ENCODE measurements at places on chromosomes 4 and X.

GRCh38 chr4:143763587-143763986, 63.1 kb upstream of the FREM3 start:
- DNase-seq, result no peak

- no peak for DNase-seq
Measured at GRCh38 chrX:111511477-111511876, at the start of gene SERTM2. Gene SERTM2, plus strand, starts transcription at chrX:111511645. Its CDS starts 7,213 bp downstream, at chrX:111518858.

GRCh38 chrX:104921584-104922205, 298.8 kb downstream of the TEX13A start:
- no peak for DNase-seq

DNA sequence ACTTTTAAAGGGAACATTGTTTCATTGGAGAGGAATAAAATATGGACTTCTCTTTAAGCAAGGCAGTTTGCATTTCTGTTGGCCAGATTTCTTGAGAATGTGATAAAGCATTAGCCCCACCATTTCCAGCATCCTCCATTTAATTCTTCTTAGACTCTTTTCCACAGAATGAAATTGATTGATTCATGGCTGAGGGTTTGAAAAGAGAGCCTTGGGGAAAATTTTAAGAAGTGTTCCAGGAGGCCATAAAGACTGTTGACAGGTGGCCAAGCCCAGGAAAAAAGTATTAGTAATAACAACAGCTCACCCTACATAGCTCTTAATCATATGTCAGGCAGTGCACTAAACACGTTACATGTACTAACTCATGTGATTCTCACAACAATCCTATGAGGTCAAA, 53.4 kb downstream of the SHROOM3 start:
- DNase-seq, result no peak

GRCh38 chrX:40127052-40127451, 29.3 kb upstream of the BCOR start:
- DNase-seq, result no peak

DNA sequence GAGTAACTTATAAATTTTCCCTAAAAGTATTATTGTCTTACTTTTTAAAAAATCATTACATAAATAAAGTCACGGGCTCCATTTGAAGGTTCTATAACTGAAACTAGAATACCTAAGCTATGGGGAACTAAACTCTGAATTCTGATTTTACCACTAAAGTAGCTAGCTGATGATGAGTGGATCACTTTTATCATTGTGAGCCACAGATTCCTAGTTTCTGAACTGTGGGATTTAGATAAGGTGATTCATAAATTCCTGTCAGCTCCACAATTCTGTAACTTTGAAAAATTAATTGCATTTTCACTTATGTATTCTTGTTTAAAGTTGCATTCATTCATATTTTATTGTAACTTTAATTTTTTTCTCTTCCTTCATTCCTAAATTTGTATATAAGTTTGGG, 540.9 kb downstream of the GBA3 start:
- no peak for DNase-seq

DNA sequence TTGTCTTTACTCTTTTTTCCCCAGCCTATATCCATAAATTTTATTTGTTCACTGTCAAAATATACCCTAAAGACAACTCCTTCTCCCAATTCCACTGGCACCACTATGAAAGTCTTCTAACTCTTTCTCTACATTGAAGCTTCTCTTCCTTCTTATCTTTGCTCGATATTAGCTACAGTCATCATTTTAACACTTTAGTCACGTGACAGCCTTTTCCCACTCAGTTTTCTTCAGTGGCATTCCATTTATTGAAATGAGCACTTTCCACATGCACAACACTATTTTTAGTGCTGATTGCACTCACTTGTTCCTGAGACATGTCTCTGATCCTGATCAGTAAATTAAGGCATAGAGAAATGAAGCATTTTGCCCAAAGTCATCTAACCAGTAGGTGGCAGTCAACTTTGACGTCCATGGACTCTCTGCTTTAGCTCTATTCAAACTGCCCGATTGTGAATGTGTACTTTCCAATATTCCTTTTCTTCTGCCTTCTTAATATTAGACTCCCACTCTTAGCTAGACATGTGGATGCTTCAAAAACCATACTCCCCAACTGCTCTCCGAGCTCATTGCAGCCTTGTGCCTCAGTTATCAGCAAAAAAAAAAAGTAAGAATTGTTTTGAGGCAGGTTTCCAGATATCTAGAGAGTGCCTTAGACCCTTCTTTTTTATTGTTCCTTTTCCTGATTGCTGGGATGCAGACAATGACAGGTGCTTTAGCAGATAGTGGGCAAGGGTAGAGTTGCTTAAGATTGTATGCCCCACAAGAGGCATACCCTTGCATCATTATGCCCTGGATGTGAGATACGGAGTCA, 394.4 kb upstream of the ADGRL3 start:
- no peak for DNase-seq

- no peak for DNase-seq
Measured at GRCh38 chrX:120264341-120264740, 13.7 kb downstream of the ZBTB33 start.

GRCh38 chrX:64265265-64265664, 34.9 kb upstream of the ASB12 start:
- no peak for DNase-seq

DNA sequence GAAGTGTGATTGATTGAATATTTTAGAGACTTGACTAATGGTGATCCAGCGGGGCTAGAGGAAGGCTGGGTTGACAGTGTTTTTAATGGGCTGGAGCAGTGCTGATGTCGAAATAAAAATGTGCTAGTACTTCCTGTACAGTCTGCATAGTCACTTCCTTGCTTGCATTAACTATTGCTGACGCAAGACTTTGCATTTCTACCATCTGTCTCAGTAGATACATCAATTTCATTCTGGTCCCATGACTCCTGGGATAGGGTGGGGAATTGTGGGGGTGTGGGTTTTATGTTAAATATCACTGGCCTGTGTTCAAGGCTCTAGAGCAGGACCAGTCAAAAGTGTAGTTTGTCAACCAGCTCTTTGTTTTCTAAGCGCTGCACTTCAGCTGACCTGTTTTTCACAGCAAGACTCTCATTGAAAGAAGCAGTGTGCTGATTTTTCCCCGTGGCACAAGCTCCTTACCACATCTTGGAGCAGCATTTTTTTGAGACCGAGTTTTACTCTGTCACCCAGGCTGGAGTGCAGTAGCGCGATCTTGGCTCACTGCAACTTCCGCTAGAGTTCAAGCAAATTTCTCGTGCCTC, 35.2 kb upstream of the PHEX start:
- no peak for DNase-seq

GRCh38 chr4:14636563-14636962, 365.7 kb upstream of the CPEB2 start:
- no peak for DNase-seq

DNA sequence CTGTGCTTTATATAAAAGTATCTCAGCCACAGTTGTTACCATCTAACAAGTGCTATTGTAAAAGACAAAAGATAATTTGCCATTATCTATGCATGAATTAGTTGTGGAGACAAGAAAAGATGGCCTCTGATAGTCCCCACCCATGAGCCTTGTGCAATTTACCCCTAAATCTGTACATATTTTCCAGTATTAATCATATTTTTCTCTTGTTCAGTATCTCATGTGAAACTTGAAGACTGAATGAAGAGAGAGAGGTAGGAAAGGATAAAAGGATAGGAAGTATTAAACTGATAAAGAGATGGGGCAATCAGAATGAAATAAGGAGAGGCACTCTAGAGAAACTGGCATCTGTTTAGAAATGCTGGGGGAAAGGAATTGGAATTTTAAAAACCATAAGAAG, 3.7 kb downstream of the MYOZ2 start:
- no peak for DNase-seq

- no peak for DNase-seq
Measured at GRCh38 chr4:132865458-132865857, 283.6 kb upstream of the PCDH10 start.

DNA sequence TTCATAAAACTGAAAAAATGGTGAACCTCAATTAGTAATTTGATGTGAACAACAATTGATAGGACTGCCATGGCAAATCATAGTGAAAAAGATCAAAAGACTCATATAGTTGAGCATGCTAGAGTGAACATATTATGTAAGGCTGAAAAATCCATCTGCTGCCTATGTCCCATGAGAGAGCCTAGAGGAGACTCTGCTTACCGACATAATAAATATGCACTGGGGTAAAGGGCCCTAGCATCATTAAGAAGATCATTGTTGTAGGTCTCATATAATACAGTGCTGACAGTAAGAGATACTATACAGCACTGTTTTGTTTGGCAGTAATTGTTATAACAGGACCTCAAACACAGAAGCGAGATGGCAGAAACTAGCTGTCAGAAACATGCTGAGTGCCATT, 229.0 kb downstream of the PABPC4L start:
- no peak for DNase-seq

DNA sequence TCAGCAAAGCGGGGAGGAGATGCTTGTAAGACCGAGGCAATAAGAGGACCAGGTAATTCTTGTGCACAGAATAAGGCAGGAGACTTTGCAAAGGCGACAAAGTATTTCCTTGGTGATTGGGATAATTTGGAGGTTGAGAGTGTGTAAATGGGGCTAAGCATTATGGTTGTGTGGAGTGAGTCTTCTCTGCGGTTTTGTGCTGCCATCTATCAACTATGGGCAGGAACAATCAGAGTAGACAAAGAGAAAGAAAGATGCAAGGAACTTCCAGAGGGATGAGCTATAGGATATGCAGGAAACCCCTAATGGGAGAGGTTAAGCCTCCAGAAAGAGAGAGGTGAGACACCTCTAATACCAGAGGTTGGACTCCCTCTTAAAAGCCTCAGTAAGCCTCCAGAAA, 339.8 kb downstream of the PAPSS1 start:
- DNase-seq, result no peak

DNA sequence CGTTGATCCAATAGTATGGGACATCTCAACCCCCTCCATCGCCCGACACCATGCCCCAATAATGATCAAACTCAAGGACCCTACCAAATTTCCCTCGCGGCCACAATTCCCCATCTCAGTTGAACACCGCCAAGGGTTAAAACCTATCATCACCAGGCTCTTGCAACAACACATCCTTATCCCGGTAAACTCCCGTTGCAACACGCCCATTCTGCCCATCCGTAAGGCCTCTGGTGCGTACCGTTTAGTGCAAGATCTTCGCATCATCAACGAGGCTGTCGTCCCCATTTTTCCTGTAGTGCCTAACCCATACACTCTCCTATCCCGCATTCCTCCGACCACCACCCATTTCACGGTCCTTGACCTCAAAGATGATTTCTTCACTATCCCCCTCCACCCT, 960.5 kb downstream of the RPA4 start:
- no peak for DNase-seq

DNA sequence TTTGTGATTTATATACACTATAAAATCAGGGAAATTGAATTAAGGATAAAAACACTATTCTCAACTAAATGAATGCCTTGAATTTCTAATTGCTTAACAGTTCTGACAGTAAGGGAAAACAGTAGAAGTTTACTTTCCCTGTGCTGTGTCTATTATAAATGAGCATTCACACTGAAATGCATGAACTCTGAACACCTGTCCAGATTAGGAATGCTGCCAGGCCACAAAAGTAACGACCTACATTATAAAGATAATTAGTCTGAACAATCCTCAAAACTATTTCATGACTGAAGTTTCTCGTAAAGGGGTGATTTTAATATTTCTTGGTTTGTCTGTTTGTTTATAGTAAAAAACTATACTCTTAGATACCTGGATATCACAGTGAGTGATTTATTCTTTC, 2.0 kb downstream of the NDST3 start:
- DNase-seq, result no peak

DNA sequence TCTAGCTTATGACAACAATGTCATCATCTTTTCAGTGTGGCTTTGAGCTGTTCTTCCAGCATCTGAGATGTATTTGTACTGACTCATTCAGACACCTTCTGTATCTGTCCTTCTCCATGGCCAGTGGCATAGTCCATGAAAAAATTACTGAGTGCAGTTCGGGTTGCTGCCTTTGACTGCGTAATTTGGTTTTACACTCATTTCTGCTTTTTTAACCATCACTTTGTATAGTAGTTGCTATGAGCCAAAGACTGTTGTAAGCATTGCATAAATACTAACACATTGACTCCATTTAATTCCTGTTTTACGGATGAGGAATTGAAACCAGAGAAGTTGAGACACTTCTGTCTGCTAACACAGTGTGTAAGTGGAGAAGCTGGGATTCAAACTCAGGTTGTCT, 190.7 kb upstream of the MID1 start:
- DNase-seq, result no peak

DNA sequence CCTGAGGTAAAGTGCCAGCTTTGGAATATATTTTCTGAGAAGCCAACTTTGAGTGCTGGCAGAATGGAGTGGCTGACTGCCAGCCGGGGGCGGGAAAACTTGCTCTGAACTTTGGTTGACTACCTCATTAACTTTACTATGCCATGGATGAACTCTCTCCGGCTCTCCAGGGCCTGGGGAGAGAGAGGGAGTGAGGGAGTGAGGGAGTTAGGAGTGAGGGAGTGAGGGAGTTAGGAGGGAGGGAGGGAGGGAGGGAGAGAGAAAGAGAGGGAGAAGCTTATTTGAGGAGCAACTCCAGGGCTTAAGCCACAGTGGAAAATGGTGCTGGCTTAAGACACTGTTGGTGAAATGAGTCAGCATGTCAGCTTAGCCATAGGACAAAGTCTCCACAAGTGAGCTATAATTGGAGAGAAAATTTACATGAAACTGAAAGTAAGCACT, 280.9 kb upstream of the RPS6KA3 start:
- DNase-seq, result no peak

GRCh38 chr4:94762326-94762725, 4.6 kb downstream of the BMPR1B start:
- DNase-seq, result no peak

DNA sequence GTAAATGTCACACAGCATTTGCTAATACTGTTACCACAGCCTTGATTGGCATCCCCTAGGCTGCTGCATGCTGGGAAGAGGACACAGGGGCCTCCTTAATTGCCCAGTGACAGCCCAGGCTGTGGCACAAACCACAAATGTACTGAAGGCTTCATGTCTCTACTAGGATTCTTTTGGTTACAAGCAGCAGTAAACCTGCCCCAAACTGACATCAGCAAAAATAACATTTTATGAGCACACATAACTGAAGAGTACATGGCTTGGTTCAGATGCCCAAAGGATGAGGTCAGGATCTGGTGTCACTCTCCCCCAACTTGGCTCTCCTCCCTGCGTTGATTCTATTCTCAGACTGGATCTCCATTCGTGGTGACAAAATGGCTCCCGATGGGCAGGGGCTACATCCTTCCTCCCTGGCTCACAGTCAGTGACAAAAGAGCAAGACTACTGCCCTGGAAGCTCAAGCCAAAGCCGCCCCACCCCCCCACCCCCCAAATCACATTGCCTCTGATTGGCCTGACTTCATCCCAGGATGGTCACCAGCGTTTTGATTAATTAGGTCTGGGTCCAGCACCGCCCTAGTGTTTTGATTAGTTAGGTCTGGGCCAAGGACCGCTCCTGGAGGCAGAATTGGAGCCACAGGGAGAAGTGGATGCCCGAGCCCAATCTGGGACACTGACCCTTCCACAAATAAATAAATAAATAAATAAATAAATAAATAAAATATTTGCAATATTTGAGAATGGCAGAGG, 180.5 kb upstream of the RBPJ start:
- no peak for DNase-seq
